ENCODE measurements at places on chromosomes 11 and 22. TPM values are rescaled to one million over a fixed set of nuclear protein-coding genes. Genes with fewer than 3 reads are reported as not detected.

The GRIA4 gene
- not detected for total RNA-seq

The FOLR1 gene
- total RNA-seq = not detected

The PHETA2 gene
- total RNA-seq = 26.2 TPM

The SYNGR1 gene
- total RNA-seq = 0.95 TPM

The OR2AT4 gene
- total RNA-seq = not detected

The IGLL5 gene
- not detected for total RNA-seq

The TTC38 gene
- total RNA-seq = 29.7 TPM

The CFAP300 gene
- not detected for total RNA-seq

The ASCL2 gene
- not detected for total RNA-seq

The TRIM6 gene
- total RNA-seq = 1.5 TPM

The DMC1 gene
- total RNA-seq = 1.1 TPM

The KBTBD3 gene
- total RNA-seq = 5.7 TPM

The DPP3 gene
- total RNA-seq = 42.4 TPM

The NAT10 gene
- 15.3 TPM for total RNA-seq

The GLYAT gene
- total RNA-seq = not detected

The TMEM123 gene
- total RNA-seq = 258 TPM

The IGLL1 gene
- not detected for total RNA-seq

The TIMP3 gene
- total RNA-seq = 523 TPM

The HBD gene
- total RNA-seq = not detected

All from dermis lymphatic vessel endothelial cell (primary cell).